ENCODE measurements at places on chromosomes 3 and 15. TPM values are rescaled to one million over a fixed set of nuclear protein-coding genes. Genes with fewer than 3 reads are reported as not detected.
A peak's percentile ranks its signal among the peaks of the same experiment; 100 is the strongest.

DNA sequence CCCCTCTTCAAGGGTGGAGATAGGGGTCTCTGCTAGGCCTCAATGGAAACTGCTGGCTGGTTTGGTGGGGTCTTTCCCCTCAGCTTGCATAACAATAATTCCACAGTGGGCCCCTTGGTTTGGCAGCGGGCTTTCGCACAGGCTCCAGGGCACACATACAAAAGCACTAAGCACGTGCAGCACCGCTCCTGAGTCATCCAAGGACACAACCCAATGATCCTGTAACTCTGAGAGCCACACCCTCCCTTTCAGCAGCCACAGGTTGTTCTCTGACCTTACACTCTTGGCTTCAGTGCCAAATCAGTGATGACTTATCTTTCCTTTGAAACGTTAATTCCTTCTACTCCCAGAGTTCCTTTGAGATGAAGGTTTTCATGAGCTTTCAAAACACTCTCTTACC is 41.7 kb downstream of the DAPK2 start:
- DNase-seq: peak; percentile 80

The ZMYND10 gene
- total RNA-seq: not detected

DNA sequence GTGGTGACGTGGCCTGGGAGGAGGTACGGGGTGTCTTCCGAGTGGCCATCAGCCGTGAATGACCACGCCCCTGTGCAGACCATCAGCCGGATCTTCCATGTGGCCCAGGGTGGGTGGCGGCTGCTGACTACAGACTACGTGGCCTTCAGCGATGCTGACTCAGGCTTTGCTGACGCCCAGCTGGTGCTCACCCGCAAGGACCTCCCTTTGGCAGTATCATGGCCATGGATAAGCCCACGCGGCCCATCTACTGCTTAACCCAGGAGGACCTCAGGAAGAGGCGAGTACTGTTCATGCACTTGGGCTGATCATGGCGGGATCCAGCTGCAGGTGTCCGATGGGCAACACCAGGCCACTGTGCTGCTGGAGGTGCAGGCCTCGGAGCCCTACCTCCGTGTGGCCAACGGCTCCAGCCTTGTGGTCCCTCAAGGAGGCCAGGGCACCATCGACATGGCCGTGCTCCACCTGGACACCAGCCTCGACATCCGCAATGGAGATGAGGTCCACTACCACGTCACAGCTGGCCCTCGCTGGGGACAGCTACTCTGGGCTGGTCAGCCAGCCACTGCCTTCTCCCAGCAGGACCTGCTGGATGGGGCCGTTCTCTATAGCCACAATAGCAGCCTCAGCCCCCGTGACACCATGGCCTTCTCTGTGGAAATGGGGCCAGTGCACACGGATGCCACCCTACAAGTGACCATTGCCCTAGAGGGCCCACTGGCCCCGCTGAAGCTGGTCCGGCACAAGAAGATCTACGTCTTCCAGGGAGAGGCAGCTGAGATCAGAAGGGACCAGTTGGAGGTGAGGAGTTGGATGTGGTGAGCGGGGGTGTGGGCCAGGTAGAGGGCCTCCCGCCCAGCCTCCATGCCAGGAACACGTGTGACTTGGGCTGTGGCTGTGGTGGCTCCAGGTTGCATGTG is 178.4 kb downstream of the TBC1D2B start:
- no peak for DNase-seq

The C3orf33 gene
- 3.7 TPM for total RNA-seq

DNA sequence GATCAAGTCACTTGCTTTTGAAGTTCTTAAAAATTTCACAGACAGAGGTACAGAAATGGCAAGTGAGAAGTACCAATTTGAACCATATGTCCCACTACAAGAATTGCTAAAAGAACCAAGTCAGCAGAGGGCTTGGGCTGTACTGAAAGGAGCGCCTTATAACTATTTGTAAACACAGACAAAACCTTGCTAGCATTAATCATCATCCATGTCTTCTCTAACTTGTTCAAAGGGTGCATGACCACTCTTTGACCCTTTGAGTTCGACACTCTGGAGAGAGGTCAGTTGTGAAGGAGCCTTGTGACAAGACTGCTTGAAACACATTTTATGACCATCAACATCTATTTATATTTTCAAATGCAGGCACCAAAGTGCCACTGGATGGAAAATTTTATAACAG is 191.7 kb downstream of the PDZRN3 start:
- no peak for DNase-seq

DNA sequence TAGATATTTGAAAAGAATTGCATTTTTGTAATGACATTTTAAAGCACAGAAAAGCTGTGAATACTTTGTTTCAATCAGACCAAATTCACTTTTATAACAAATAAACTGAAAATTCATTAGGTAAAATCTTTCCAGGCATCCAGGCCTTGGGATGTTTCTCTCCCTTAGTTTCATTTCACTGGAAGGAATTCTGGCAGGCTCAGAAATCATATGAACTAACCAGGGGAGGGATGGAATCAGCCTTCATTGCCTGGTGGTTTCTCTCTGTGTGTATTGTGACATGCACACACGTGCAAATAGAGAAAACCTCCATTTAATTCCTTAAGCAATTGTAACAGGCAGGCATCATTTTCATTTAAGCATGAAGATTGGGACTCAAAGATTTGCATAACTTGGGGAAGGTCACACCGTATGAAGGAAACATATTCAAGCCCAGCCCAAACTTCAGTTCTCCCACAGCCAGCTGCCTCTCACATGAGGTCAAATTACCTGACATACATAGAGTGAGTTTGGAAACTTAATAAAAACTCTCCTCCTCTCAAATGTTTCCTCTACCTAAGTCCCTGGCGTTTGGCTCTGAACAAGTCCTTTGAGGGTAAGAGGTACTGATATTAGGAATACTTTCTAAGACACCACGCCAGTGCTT is 376.1 kb upstream of the MCTP2 start:
- no peak for DNase-seq

- no peak for DNase-seq
These were observed 7.8 kb downstream of the MELTF start for GRCh38 chr3:197021729-197022404.

GRCh38 chr3:48851407-48851806 is 3.7 kb upstream of the PRKAR2A start:
- no peak for DNase-seq

The CADM2 gene
- total RNA-seq: 2.2 TPM

DNA sequence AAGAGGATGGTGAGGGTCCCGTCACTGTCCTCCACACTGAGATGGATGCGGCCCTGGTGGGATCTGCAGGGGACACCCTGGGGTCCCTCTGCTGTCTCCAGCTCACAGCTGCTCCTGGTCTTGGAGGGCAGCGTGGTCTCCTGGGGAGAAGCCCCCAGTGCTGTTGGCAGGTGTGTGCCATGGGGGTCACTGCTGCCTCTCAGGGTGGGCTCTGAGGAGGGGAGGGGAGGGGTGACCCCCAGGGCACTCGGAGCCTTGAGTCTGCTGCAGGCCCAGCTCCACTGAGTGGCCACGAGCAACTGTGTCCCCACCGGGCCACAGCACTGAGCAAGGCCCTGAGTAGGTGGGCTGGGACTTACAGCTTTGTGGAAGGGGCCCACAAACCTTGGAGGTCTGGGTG is 34.7 kb downstream of the KLHL25 start:
- DNase-seq: no peak

Data from transverse colon (tissue), 4 donors.